HTR-8/SVneo (cell line): ENCODE measurements at places on chromosomes 6 and 20.

DNA sequence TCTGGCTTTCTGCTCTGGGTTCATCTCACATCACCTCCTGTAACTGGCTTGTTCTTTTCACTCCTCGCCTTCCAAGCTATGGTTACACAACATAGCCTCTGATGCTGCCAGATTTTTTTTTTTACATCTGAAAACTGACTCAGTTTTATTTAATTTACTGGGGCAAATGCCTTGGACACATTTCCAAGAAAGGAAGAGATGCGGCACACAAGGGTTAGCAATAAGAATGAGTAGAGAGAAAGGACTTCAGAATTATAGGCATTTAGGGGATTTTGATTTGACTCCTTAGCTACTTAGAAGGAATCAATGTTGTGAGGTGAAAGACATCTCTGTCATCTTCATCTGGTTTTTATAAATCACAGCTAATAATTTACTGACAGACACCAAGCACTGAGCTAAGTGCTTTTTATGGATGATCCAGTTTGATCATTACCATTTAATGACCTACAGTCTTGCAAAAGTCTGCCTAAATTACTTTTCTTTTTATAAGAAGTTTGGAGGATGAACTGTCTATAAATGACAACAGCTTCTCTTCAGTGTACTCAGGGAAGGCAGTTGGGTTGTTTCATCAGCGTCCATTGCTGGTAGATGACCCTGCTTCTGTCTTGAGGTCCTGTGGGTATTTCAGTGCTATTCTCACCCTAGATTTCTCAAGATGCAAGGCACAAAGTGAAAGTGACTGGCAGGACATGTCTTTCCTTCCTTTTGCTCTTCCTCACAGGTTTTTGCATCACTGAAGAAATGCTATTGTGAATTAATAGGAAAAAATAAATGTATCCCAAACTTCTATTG is 31.1 kb downstream of the LAMA4 start:
- DNase-seq, result no peak

- peak; percentile 44 for DNase-seq
Observed at GRCh38 chr20:24651171-24651975, 181.9 kb downstream of the SYNDIG1 start.

- DNase-seq, result no peak
Observed at GRCh38 chr6:38364775-38365174, 275.0 kb downstream of the BTBD9 start.

GRCh38 chr20:16898433-16898832 is 150.3 kb downstream of the OTOR start:
- no peak for DNase-seq

DNA sequence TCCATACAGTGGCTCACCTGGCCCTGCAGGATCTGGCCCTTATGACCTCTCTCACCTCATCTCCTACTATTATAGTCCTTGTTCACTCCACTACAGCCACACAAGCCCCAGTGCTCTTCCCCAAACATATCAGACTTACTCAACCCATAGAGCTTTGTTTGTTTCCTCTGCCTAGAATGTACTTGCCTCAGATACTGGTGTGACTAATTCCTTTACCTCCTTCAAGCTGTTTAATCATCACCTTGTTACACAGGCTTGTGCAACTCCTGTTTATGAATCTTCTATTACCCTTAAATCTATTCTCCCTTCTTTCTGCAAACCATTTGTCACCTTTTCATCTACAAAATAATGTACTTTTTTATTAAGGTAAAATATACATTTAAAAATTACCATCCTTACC is 3.2 kb downstream of the DEFB125 start:
- DNase-seq, result no peak

- DNase-seq, result no peak
Observed at GRCh38 chr6:148438632-148439031, 96.0 kb downstream of the SASH1 start.

DNA sequence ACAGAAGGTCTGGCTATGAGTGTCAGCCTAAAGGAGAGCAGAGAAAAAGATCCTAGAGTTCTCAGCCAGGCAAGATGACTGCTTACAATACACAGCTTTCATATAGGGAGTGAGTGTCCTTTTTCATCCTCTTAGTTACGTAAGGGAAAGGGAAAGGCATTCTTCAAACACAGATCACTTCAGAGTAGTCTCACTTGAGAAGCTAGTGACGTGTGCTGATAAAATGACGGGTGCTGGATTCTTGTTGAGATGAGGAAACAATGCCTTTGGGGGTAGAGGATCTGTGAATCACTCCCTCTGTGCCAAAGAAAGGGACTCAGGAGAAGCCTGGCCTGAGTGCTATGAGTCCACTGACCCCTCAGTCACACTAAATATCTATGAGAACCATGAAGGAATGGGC is 117.3 kb downstream of the QRSL1 start:
- DNase-seq, result peak; percentile 75

- DNase-seq, result no peak
Observed at GRCh38 chr6:38714239-38715015, 684 bp upstream of the DNAH8 start.

GRCh38 chr6:165717732-165718465 is 54.9 kb upstream of the PDE10A start:
- DNase-seq, result peak; percentile 11

DNA sequence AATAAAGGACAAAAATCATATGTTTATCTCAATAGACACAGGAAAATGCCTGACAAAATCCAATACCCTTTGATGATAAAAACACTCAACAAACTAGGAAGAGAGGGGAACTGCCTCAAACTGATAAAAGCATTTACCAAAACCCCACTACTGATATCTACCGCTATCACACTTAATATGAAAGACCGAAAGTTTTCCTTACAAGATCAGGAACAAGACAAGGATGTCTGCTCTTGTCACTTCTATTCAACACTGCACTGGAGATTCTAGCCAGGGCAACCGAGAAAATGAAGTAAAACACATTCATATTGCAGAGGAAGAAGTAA is 25.1 kb downstream of the GZF1 start:
- DNase-seq, result no peak

GRCh38 chr6:138454981-138455706 is 44.1 kb downstream of the NHSL1 start:
- DNase-seq, result no peak

DNA sequence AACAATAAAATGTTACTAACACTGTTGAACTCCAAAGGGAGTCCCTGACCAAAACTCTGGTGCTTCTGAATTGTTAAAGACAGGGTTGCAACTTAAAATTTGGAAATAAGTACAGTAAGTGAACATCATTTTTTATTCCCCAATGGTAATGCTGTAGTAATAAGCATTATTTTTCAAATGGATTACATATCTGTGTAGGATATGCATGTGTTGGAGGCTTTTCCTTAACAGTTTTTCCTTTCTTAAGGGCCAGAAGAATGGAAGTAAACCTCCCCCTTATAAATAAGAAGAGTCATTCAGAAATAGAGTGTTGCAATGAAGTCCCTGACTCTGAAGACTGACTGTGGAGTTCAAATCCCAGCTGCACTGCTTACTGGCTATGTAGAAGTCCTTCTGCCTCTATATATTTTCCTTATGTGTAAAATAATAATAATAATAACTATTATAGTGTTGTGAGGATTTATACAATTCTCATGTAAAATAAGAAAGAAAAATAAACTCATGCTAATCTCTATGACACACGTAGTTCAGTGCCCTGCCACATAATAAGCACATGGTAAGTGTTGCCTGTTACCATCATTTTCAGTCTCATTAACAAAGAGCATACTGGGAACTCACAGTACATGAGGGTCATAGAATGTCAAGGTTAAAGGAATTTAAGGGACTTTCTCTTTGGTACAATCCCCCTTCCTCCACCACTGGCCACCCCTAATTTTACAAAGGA is 129.8 kb upstream of the SMLR1 start:
- peak; percentile 5 for DNase-seq

DNA sequence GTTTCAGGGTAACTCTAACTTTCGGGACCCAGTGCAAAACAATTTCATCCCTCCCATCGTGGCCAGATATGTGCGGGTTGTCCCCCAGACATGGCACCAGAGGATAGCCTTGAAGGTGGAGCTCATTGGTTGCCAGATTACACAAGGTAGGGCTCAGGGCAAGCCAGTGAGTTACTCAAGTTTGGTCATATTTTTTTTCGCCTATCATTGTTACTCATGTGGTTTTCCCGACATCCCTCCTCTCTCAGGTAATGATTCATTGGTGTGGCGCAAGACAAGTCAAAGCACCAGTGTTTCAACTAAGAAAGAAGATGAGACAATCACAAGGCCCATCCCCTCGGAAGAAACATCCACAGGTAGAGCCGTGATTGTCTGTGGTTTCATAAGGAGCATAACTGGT is 58.2 kb downstream of the DCBLD1 start:
- no peak for DNase-seq

GRCh38 chr6:83160167-83160566 is 32.9 kb downstream of the PGM3 start:
- DNase-seq, result no peak

GRCh38 chr20:43138061-43138770 is 51.5 kb downstream of the PTPRT start:
- DNase-seq, result no peak

- no peak for DNase-seq
Observed at GRCh38 chr6:52285177-52286068, 881 bp upstream of the MCM3 start.

DNA sequence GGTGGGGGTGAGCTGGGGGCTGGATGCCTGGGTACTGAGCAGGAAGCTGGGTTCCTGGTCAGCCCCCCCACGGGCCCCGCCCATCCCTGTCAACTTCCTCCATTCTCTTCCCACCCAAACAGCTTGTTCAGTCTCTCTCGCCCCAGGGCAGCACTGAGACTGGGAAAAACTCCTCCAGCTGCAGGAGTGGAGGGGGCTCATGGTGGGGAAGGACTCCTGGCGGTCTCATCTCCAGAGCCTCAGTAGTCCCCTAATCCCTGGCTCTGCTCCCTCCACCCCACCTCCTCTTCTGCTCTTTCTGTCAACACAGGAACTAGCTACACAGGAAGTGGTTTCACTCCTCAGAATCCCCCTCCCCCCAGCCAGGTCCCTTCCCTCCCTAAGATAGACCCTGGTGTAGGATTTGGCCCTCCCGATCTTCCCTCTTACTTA is at the start of gene GPSM3:
TSS of gene GPSM3 (minus strand) at position 36 of the 432 bp plus-strand sequence. CDS start 130 bp downstream, outside the sequence.
- no peak for DNase-seq

DNA sequence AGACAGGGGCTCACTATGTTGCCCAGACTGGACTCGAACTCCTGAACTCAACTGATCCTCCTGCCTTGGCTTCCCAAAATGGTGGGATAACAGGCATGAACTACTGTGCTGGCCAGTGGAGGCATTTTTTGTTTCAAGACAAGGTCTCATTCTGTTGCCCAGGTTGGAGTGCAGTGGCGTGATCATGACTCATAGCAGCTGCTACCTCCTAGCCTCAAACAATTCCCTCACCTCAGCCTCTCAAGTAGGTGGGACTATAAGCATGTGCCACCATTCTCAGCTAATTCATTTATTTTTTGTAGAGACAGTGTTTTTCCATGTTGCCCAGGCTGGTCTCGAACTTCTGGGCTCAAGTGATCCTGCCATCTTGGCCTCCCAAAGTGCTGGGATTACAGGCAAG is 17.2 kb downstream of the ENPP3 start:
- no peak for DNase-seq

DNA sequence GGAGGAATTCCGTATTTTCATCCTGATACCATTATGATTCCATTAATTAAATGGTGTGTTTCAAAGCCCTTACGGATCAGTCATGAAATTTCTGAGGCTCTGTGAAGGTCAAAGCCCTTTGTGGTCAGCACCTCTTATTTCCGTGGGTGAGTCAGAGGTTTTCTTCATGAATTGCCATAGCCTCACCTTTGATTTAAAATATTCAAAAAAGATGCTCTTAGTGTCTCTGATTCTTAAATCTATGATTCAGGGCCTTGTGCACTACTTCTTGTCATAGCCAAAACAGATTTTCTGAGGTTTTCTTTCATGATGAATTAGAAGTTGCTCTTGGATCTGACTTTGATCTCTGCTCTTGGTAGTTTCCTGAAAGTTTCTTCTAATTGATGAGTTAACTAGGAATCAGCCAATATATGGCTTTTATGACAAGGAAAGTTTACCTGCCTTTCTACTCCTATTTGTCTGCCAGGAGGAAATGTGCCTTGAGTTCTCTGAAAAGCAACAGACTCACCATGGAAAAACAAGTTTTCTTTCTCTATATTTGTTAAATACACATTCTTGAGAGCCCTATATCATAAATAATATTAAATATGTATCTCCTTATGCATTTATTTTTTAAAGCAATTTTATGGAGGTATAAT is 613.0 kb downstream of the UTRN start:
- no peak for DNase-seq

DNA sequence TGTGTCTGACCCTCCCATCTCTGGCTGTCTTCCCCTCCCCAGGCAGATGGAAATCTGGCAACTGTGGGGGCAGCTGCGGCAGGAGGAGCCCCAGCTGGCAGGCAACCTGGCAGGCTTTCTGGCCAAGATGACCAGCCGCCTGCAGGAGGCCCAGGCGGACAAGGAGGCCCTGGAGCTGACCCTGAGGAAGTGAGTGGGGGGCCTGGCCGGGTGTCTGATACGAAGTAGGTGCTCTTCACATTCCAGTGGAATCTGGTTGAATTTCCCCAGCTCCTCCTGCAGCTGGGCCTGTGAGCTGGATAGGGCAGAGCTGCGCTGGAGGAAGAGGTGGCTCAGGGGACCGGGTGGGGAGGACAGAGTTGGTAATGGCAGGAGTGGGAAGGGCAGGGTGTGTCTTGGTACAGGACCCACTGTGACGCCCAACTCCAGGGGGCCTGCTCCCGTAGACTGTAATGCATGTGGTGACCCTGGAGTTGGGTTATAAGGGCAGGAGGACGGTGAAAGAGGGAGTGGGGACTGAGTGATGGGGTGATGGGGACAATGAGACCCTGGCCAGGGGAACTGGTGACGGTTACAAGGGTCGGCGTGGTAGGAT is 19.7 kb downstream of the RAB44 start:
- DNase-seq, result no peak
